ENCODE measurements at places on chromosomes 12 and 14. TPM values are rescaled to one million over a fixed set of nuclear protein-coding genes. Genes with fewer than 3 reads are reported as not detected.

The GPR132 gene
- 7.2 TPM for total RNA-seq

The E2F7 gene
- 1.0 TPM for total RNA-seq

The KRT79 gene
- total RNA-seq, result 3.9 TPM

The CKB gene
- total RNA-seq, result 115 TPM

The OTOGL gene
- total RNA-seq, result 0.32 TPM

GRCh38 chr14:94356379-94357056 lies 31.9 kb downstream of the SERPINA1 start:
- H3K27me3 ChIP-seq, result no peaks in the 10 kb centered on the region
- H3K4me3 ChIP-seq, result no peak overlapping the region
- DNase-seq, result no peak
- no peak overlapping the region for H3K27ac ChIP-seq
- no peaks in the 10 kb centered on the region for H3K4me1 ChIP-seq
- no peaks in the 10 kb centered on the region for H3K36me3 ChIP-seq

DNA sequence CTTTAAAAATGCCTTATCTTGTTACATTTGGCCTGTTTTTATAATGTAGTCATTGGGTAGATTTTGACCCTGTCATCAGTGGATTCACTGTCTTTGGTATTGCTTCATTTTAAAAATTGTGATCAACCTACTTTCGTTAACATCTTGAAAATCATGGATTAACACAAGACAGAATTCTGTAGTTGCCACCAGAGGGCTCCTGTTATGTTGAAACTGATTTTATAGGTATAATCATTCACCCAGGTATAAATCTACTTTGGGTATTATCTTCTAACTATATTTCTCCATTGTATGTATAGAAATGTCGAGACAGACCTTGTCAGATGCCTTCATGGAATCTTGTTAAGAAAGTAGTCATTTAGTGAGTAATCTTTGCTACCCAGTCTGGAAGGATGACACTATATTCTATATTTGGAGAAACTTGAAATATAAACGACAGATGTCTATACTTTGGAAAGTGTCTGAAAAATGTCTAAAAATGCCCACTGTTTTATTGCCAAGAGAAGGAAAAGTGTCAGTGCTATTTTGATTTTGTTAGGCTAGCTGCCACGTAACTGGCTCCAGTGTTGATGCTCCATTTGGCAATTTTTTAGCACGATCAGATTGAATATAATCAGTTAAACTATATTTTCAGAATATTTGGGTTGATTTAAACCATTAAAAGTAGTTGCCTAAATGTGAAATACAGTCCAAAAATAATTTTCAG lies 129.4 kb downstream of the PELI2 start:
- H3K36me3 ChIP-seq, result no peaks in the 10 kb centered on the region
- H3K4me3 ChIP-seq, result no peak overlapping the region
- no peaks in the 10 kb centered on the region for H3K27me3 ChIP-seq
- H3K27ac ChIP-seq, result no peak overlapping the region

- no peak for DNase-seq
- no peak overlapping the region for H3K4me3 ChIP-seq
Observed at GRCh38 chr14:59832653-59833294, 37.8 kb downstream of the RTN1 start.

GRCh38 chr14:92144708-92145107 lies 22.9 kb downstream of the CPSF2 start:
- DNase-seq, result no peak
- H3K4me3 ChIP-seq, result no peak overlapping the region
- peaks cover 99% of the 10 kb centered on the region for H3K36me3 ChIP-seq
- H3K27ac ChIP-seq, result no peak overlapping the region
- H3K27me3 ChIP-seq, result no peaks in the 10 kb centered on the region

GRCh38 chr14:69667938-69668335 lies 56.5 kb downstream of the SUSD6 start:
- no peak overlapping the region for H3K27ac ChIP-seq
- DNase-seq, result no peak
- H3K4me3 ChIP-seq, result no peak overlapping the region
- H3K27me3 ChIP-seq, result no peaks in the 10 kb centered on the region

GRCh38 chr12:78494911-78495310 lies 369.7 kb upstream of the SYT1 start:
- no peak overlapping the region for H3K4me3 ChIP-seq
- no peak for DNase-seq
- no peaks in the 10 kb centered on the region for H3K27me3 ChIP-seq
- no peaks in the 10 kb centered on the region for H3K36me3 ChIP-seq

- H3K4me3 ChIP-seq, result no peak overlapping the region
- H3K36me3 ChIP-seq, result no peaks in the 10 kb centered on the region
- no peaks in the 10 kb centered on the region for H3K4me1 ChIP-seq
- no peaks in the 10 kb centered on the region for H3K27me3 ChIP-seq
- DNase-seq, result no peak
- H3K27ac ChIP-seq, result no peak overlapping the region
Observed at GRCh38 chr12:71476513-71476912, 36.9 kb downstream of the LGR5 start.

- H3K36me3 ChIP-seq, result peaks cover 66% of the 10 kb centered on the region
- peaks cover 5% of the 10 kb centered on the region for H3K4me1 ChIP-seq
- H3K27me3 ChIP-seq, result no peaks in the 10 kb centered on the region
- DNase-seq, result no peak
Observed at GRCh38 chr14:64730061-64730440, 25.8 kb downstream of the PLEKHG3 start.

DNA sequence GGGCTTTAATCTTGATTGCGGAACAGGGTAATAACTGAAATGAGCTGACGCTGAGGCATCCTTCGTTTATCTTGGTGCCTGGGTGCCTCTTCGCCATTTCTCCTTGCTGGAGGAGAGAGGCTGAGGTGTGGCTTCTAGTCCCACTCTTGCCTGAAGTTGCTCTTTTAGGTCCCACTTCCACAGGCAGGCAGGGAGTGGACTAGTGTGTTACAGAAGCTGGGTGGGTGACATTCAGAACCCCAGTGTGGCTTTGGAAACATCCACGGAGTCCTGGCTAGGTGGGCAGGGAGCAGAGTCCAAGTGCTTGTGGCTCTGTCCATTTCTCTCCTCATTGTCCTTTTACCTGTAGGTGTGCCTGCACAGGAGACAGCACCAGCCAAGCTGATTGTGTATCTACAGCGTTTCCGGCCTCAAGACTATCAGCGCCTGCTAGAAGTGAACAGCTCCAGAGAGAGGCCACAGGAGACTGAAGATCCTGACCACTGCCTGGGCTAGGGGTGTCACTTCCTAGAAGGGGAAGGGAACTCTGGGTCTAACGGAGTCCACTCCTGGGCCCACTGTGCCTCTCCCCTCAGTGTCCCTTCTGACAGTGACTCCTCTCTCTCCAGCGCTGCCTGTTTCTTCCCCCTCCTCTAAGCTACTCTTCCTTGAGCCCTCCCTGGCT lies 2.4 kb downstream of the THTPA start:
- peaks cover 18% of the 10 kb centered on the region for H3K4me1 ChIP-seq
- H3K27me3 ChIP-seq, result no peaks in the 10 kb centered on the region
- H3K36me3 ChIP-seq, result peaks cover 53% of the 10 kb centered on the region
- no peak overlapping the region for H3K27ac ChIP-seq

DNA sequence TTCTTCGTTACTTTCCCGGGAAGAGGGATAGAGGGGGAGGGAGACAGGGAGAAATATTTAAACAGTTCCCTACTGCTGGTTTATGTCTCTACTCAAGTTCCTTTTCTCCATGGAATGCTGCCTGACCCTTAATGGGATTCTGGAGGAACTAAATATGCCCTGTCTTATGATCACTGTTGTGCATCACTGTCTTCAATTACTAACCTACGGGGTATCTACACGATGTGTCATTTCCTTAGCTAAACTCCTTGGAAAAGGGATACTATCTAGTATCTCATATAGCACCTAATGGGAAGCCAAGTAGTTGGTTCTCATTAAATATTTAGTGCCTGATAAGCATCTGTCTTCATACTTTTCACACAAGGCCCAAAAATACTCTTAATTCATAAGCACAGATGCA lies 37.5 kb upstream of the FBLN5 start:
- no peaks in the 10 kb centered on the region for H3K27me3 ChIP-seq
- no peak overlapping the region for H3K27ac ChIP-seq
- peaks cover 42% of the 10 kb centered on the region for H3K36me3 ChIP-seq
